Stimulated activated CD4-positive, alpha-beta T cell treated with anti-CD3 and anti-CD28 coated beads, Interleukin-1b, Interleukin-23, amount 100 ng/mL, for 24 hours (primary cell): ENCODE measurements at places on chromosomes 4 and X.

- DNase-seq, result no peak
Observed at GRCh38 chr4:173365359-173365996, 5.3 kb upstream of the SAP30 start.

GRCh38 chr4:177006331-177006730 lies 213.6 kb upstream of the VEGFC start:
- DNase-seq, result no peak

GRCh38 chrX:127405946-127406345 lies 586.4 kb downstream of the PRR32 start:
- DNase-seq, result no peak

DNA sequence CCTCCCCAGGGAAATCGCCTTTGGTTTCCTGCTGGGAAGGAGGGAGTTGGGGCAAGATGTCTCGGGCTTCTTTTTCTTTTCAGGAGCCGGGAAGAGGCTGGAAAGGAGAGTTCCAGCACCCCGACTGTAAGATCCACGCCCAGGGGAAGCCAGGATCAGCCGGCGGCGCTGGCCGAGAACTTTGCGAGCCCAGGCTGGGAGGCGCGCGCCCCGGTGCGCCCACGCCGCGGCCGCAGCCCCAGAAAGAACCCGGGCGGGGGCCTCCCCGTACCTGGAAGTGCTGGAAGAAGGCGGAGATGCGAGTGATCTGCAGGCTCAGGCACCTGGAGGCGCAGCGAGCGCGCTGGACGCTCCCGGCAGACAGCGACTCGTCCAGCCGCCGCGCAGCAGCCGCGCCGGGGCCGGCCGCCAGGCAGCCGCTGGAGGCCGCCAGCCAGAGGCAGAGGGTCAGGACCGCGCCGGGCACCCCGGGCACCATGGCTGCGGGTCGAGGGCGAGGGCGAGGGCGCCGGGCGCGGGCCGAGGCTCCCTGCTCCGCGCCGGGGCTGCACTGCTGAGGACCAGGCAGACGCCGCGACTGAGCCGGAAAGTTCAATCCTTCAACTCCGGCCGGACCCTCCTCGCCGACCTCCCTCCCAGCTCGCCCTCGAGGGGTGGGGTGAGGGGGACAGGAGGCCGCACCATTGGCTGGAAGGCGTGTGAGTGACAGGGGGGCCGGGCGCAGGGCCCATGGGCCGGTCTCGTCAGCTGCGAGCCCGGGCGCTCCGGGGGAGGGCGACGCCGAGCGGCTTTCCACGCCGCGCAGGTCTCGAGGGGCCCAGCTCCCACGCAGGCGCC lies at the start of gene ANOS1:
Gene ANOS1, minus strand, starts transcription at position 579 of the 837 bp plus-strand sequence. Its CDS starts 101 bp downstream, at position 478.
- DNase-seq, result no peak

- no peak for DNase-seq
Observed at GRCh38 chr4:52836678-52837077, 25.4 kb upstream of the RASL11B start.

- DNase-seq, result no peak
Observed at GRCh38 chr4:152735396-152735859, 44.1 kb downstream of the TIGD4 start.

DNA sequence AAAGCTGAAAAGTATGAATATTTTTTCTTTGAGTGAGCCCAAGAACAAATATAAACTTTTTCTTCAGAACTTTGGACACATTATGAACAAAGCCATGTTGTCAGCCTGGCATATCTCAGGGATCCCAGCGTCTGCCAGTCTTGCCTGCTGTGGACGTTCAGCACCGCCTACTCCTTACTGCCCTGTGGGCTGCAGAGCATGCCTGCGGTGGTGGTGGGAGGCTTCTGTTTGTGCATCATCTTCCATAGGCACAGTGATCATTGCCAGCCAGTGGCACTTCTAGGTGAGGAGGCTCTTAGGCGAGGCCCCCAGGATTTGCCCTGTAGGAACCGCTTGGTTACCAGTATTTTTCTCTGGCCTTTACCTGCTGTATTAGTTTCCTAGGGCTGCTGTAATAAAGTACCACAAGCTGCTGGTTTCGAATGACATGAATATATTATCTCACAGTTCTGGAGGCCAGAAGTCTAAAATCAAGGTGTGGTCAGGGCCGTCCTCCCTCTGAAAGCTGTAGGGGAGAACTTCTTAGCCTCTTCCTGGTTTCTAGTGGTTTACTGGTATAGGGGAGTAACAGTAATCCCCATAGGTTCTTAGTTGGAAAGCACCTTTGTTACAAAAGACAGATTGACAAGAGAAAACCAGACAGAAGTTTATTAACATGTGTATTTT lies 15.4 kb downstream of the ANXA3 start:
- no peak for DNase-seq

GRCh38 chr4:185592845-185593488 lies 57.7 kb upstream of the PDLIM3 start:
- no peak for DNase-seq

GRCh38 chr4:8277356-8278008 lies 7.9 kb downstream of the HTRA3 start:
- no peak for DNase-seq

DNA sequence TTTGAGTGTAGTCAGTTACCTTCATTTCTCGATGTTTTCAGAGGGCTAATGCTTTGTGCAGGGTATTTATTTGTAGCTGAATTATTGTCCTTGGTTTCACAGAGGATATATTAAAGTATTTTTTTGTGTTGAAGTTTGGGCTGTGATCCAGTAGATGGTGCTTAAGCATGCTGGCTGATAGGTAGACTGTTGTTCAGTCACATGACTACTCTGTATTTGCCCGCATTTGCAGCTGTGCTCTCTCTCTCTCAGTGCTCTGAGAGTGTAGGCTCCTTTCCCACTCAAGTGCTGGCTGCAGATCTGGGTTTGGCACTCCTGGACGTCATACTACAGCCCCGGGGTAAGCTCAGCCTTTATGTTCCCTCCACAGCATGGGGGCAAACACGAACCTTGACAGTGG lies 21.7 kb downstream of the RAB40AL start:
- DNase-seq, result no peak

DNA sequence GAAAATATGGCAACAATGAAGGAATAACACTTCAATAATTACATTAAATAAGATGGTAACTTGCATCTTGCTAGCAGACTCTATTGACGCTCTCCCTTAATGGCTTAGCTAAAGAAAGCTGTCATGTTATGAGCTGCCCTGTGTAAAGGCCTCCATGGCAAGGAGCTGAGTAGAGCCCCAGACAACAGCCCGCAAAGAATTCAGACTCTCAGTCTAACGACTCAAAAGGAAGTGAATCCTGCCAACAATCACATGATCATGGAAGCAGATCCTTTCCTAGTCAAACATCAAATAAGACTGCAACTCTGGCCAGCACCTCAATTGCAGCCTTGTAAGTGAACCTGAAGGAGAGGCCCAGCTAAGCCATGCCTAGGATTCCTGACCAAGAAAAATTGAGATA lies 157.6 kb downstream of the MAB21L2 start:
- no peak for DNase-seq

- no peak for DNase-seq
Observed at GRCh38 chrX:124651031-124651430, 304.7 kb downstream of the SH2D1A start.

DNA sequence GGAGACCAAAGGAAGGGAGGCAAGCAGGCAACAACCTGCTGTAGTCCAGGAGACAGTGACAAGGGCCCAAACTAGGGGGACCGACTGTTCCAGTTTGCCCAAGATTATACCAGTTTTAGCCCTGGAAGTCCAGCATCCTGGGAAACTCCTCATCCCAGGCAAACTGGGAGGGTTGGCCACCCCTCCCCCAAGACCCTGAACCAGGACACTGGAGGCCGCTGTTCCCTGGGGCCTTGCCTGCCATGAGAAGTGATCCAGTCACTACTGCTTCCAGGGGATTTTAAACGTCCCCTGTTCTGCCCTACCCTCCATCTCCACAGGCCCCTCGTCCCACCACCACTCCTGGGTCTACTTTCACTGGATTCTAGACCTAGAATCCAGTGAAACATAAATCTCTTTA lies 4.3 kb upstream of the DGAT2L6 start:
- no peak for DNase-seq

DNA sequence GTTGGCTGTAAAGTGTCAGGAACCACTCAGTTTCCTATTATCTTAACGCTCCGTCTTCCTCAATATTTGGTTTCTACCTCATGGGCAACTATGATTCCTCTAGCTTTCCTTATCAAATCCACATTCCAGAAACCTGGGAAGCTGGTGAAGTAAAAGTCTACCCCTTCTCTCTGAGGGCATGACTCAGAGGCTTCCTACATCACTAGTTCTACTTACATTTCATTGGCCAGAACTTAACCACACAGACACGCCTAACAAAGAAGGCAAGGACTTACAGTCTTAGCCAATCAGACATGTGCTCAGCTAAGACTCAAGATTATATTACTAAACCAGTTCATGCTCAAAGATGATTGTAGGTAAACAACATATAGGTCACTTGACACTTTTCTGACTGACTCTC lies 30.4 kb downstream of the COX7B2 start:
- no peak for DNase-seq

DNA sequence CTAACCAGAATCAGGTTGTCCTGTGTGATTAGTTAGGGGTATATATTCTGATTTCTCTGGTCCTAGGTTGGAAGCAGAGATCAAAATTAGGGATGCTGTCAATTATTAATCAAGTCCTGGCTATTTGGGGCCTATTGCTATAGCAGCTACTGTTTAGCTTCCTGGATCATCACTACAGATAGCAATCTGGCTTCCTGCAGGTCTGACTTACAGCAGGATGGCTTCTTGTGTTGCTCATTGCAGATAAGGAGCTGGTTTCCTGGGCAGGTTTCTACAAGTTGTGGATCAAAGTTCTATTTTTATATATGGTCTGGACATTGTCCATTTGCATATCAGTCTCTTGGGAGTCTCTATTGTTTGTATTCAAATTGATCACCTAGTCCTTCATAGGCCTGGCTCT lies 57.7 kb upstream of the C4orf54 start:
- DNase-seq, result no peak

DNA sequence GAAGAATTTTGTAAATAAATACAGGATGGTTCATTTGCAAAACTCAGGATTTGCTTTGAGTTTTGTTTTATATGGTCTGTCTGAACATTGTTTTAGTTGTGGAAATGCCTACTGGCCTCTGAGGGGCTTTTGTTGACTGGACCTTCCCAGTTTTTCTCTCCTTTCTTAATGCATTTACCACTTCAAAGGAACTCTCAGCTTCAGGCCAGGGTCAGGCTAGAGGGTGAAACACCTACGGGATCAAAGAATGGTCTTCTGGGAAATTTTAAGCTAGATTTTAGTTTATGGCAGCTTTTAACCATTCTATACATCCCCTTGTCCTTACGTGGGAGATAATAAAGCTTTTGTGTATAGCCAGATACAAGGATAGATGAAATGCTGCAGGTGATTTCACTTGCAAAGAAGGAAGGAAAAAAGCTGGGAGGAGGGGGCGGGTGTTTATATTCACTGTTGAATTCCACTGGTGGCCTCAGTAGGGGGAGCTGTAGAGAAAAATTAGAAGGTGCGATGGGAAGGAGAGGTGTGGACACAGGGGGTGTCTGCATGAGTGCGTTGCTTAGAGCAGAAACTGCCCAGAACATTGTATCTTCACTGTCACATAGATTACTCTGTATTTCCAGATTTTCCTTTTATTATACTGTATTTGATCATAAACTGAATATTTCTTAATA lies 151.8 kb downstream of the TSPAN5 start:
- DNase-seq, result no peak

DNA sequence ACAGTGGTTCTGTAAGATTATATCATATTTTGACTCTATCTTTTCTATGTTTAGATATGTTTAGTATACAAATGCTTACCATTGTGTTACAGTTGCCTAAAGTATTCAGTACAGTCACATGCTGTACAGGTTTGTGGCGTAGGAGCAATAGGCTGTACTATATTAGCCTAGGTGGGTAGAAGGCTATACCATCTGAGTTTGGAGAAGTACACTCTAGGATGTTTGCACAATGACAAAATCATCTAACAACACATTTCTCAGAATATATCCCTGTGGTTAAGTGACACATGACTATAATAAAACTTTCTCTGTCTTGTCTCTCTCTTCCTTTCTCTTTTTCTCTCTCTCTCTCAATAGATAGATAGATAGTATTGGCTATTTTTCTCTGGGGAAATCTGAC lies 1053.1 kb downstream of the STIM2 start:
- no peak for DNase-seq

DNA sequence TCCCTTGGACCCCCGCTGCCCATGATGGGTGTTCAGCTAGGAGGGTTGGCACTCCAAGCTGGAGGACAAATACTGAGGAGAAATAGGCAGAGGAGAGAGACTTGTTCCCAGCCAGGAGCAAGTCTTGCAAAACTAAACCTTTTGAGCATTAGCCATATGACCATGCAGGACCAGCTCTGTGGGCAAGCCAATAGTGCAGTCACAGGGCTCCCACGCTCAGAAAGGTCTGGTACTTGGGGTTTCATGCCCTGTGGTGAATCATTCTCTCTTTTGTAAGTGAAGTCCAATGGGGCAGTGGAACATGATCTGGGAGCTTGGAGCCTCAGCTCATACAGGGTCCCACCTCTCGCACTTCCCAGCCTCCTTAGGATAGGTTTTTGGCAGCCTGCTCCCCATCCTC lies 300.9 kb downstream of the BCOR start:
- no peak for DNase-seq

GRCh38 chr4:590313-590841 lies 14.3 kb upstream of the TMEM271 start:
- DNase-seq, result no peak

DNA sequence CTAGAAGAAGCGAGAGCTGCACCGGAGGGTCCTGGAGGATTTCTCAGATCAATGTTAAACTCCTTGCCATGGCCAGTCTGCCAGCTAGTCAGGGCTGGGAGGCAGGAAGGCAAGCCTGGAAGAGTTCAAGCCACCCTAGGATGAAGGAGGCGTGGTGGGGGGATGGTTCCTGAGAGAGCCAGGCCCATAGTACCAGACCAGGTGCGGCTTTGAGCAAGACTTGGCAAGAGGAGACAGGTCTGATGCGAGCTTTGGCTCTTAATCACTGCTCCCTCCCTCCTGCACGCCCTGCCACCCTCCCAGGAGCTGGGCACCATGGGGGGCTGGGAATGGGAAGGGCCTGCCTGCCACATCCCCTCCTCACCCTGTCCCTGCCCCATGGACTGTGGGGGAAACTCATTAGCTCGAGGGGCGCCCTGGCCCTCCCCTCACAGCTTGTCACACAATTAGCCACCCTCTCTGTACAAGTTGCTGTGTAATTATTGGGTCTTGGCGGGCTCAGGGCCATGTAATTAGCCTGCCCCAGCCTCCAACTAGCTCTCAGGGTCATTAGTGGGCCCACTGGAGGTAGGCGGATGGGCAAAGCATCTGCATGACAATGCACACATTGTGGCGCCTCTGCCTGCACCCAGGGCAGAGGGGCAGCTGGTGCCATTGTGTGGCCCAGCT lies 50.3 kb downstream of the EFNB1 start:
- no peak for DNase-seq

- DNase-seq, result no peak
Observed at GRCh38 chr4:137685357-137685756, 153.1 kb upstream of the PCDH18 start.

DNA sequence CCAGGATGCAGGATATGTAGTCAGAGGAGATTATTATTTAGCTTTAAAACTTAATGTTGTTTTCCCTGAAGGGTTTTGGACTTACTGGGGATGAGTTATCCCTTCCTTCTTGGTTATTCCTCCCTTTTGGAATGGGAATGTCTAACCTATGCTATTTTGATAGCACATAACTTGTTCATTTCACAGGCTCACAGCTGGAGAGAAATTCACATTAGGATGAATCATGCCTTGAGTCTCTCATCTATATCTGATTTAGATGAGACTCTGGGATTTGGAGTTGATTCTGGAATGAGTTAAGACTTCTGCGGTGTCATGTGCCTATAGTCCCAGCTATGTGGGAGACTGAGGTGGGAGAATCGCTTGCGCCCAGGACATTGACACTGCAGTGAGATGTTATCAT lies 81.1 kb downstream of the ATP11C start:
- DNase-seq, result no peak

- no peak for DNase-seq
Observed at GRCh38 chr4:168565130-168565529, 68.3 kb downstream of the PALLD start.
